ENCODE measurements at places on chromosomes 5 and 9.

DNA sequence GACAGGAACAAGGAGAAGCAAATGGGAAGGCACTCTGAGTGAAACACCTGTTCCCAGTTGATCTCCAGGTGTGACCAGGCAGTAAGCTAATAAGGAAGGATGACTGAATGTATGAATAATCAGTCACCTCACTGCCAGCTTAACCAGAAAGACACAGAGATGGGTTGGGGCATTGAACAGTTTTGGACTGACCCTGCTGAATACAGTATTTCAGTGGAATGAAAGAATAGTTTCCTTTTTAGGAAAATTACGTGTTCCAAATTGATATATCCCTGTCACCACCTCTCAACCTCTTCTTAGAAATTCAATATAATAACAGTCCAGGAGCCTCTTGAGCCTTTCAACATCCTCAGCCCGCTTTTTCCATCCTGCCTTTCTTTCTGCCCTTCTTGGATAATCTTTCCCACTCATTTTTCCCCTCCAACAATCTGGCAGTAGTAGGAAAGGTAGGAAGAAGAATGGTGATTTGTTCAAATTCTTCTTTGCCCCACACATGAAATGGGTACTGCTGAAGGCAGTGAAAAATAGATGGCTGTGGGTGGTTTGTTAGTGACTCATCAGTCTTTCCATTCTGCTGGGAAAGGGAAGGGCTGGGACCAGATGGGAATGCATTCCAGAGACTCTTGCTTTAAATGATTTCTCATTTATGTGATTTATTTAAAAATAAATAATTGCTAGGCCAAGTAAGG is 117.9 kb downstream of the ZSWIM6 start:
- no peaks in the 10 kb centered on the region for H3K27me3 ChIP-seq
- no peaks in the 10 kb centered on the region for H3K36me3 ChIP-seq
- H3K4me3 ChIP-seq, result no peak overlapping the region
- H3K27ac ChIP-seq, result no peak overlapping the region
- DNase-seq, result no peak

DNA sequence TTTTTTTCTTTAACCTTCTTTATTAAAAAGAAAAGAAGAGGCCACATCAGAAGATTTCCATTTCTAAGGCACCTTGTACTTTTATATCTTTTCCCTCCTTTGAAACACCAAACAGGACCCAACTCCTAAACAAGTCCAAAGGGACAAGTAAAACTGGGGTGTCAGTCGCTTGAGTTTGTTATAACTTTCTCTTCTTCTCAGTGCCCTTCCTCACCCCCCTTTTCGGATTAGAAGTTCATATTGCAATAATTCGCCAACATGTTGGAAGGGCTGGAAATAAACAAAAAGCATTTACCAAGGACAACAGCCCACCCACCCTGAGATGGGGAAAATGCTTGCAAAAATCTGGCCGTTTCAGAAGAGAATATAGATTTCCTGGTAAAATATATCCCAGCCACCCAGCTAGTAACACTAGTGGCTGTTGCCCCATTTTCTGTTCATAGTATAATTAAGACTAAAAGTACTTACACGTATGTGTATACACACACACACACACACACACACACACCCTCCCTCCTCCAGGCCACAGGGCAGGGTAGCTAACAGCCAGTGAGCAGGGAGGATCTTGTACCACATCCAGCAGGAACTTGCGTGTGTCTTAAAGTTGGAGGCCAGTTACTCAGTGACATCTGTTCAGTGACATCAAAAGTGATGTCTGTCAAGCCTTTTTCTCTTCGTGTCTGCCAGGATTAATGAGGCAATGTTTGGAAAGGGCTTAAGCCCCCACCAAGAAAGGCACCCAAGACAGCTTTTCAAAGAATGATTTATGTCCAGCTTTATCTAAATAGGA is 149.1 kb upstream of the KLF4 start:
- no peaks in the 10 kb centered on the region for H3K4me1 ChIP-seq
- H3K36me3 ChIP-seq, result no peaks in the 10 kb centered on the region
- no peak overlapping the region for H3K27ac ChIP-seq
- no peak overlapping the region for H3K4me3 ChIP-seq
- no peaks in the 10 kb centered on the region for H3K27me3 ChIP-seq

- no peak overlapping the region for H3K4me3 ChIP-seq
- no peaks in the 10 kb centered on the region for H3K27me3 ChIP-seq
- no peaks in the 10 kb centered on the region for H3K4me1 ChIP-seq
- H3K27ac ChIP-seq, result no peak overlapping the region
Observed at GRCh38 chr5:126414874-126415502, 8.2 kb upstream of the GRAMD2B start.

DNA sequence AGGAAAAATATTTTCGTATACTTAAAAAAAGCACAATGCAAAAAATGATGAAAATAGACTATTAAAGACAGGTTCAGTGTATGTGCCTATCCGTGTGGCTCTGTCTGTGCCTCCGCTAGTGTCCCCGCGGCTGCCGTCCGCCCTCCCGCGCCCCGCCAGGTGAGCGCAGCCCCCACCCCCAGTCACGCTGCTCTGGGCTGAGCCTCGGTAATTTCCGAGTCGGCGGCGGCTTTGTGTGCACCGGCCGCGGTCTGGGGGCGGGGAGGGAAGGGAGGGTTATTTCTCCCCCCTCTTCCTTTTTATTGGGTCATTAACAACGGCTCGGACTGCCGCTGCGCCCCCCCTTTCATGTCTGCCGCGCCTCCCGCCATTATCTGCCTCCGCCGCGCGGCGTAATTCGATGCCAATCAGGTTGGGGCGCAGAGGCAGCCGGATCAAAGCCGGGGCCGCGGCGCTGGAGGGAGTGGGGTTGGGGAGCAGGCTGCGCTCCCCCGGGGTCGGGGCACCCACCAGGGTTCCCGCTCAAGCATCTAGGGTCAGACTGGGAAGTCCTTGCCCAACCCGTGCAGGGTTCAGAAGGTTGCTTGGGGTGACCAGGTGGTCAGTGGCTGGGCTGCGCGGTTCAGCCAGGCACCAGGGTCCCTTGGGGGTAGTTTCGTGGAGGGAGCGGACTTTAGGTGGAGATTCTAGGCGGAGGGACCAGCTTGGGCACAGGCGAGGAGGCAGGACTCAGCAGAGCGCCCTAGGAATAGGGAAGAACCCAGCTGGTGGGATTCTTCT is 39.5 kb upstream of the PSD2 start:
- H3K27me3 ChIP-seq, result no peaks in the 10 kb centered on the region
- no peak overlapping the region for H3K4me3 ChIP-seq
- no peaks in the 10 kb centered on the region for H3K36me3 ChIP-seq
- H3K4me1 ChIP-seq, result no peaks in the 10 kb centered on the region

- DNase-seq, result no peak
- H3K4me3 ChIP-seq, result no peak overlapping the region
- peaks cover 1% of the 10 kb centered on the region for H3K4me1 ChIP-seq
- no peak overlapping the region for H3K27ac ChIP-seq
Observed at GRCh38 chr9:134301387-134302129, 24.7 kb upstream of the RXRA start.

GRCh38 chr5:133387091-133387490 is 225.2 kb downstream of the FSTL4 start:
- no peak for DNase-seq
- no peak overlapping the region for H3K4me3 ChIP-seq
- no peaks in the 10 kb centered on the region for H3K4me1 ChIP-seq
- no peaks in the 10 kb centered on the region for H3K27me3 ChIP-seq
- H3K27ac ChIP-seq, result no peak overlapping the region

All from Karpas-422 (cell line).